Occipital lobe (tissue), 3 donors: ENCODE measurements at places on chromosomes 6 and 20. TPM values are rescaled to one million over a fixed set of nuclear protein-coding genes. Genes with fewer than 3 reads are reported as not detected.

GRCh38 chr6:8860671-8861070 is 425.3 kb upstream of the SLC35B3 start:
- DNase-seq, result no peak

- no peak for DNase-seq
Observed at GRCh38 chr6:34953061-34954025, 64.3 kb downstream of the ANKS1A start.

GRCh38 chr20:54573838-54574237 is 98.4 kb downstream of the DOK5 start:
- peak; percentile 4 for DNase-seq

DNA sequence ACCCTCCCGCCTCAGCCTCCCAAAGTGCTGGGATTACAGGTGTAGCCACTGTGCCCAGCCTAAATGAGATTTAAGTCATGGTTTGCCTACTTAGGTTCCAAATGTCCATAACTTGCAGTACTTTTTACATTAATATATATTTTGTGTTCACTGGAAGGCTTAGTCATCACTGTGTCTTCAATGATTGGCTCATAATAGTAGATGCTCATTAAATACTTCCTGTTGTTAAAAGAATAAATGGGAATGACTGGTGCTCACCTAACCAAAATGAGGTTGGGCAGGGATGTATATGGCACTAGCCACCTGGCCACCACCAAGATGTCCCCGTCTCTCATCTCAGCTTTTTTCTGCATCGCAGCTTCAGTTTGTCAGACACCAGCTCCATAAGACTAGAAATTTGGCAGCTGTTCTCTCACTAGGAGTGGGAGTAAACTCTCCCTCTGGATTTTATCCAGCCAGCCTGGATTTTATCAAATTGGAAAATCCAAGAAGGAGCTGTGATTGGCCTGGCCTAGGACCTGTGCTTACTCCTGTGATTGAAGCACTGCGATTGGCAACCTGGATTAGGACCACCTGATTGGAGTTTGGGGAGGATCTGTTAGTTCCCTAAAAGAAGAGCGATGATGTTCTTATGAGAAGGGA is 1.1 kb upstream of the GLO1 start:
- DNase-seq, result no peak

DNA sequence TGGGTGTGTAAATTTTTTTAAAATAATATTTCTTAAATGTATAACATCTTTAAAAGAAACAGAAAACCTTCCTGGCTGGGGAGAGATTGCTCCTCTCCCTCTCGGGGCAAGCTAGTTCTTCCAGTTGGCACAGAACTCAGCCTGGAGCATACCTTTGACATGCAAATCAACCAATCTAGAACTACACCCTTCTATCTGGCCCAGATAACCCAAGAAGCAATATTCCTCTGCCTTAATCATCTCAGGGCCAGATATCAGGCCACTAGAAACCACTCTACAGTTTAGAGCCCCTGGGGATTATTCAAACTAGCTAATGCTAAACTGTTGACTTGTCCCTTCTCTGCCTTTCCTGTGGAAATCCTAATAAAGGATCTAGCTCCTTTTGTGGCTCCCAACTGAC is 33.9 kb downstream of the CYP39A1 start:
- DNase-seq, result no peak

The CENPQ gene
- total RNA-seq, result 5.6 TPM

DNA sequence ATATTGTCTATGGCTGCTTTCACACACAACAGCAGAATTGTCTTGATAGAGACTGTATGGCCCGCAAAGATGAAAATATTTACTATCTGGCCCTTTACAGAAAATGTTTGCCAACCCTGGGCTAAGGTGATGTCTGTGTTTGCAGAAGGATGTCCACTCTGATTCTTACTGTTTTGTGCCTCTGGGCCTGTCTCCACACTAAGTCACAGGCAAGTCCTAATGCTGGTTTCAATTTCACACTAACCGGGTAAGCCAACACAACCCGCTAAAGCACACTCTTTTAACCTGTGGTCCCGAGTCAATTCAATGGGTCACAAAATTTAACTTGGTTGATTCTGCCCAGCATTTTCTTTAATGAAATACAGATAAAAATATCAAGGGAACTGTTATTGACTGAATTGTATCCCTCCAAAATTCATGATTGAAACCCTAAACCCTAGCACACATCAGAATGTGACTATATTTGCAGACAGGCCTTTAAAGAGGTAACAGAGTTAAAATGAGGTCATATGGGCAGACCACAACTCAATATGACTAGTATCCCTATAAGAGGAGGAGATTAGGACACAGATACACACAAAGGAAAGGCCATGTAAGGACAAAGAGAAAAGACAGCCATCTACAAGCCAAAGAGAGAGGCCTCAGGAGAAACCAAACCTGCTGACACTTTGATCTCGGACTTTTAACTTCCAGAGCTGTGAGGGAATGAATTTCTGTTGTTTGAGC is 78.4 kb downstream of the FYN start:
- DNase-seq, result no peak

GRCh38 chr6:15739353-15739752 is 76.5 kb upstream of the DTNBP1 start:
- DNase-seq, result no peak

GRCh38 chr20:46021361-46022359 is 7.4 kb upstream of the SLC12A5 start:
- DNase-seq, result peak; percentile 26

DNA sequence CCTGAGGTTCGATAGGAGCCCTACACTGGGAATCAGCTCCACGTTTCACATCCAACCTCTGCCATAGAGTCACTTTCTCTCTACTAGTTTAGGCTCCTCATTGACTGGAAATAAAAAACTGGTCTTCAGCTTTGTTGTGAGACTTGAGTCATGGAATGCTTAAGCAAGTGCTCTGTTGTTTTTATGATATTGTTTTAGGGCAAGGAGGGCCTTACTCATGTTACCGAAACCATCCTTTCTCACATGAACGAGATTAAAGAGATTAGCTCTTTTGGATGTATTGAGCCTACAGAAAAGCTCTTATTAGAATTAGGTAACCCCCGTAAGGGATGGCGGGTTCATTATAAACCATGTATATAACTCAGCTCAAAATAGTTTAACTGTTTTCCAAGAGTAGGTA is 6.9 kb upstream of the MOCS1 start:
- DNase-seq, result no peak

GRCh38 chr6:125154761-125155135 is 1.2 kb downstream of the TPD52L1 start:
- DNase-seq, result no peak

GRCh38 chr20:58224097-58224496 is 4.4 kb downstream of the ANKRD60 start:
- no peak for DNase-seq

DNA sequence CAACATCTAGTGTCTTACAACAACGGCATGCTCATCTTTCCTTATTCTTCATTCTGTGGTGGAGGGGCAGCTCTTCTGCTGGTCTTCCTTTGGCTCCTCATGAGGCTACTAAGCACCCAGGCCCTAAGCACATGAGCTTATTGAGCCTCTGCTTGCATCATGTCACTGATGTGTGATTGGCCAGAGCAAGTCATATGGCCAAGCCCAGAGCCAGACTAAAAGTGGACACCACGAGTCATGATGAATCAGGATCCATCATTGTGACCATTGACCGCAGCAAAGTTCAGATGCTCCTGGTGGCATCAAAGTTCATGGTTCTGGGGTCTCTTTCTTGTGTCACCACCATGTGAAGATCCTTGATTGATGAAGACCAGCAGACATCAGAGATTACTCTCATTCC is 192.0 kb upstream of the FOXA2 start:
- DNase-seq, result no peak

The PRSS16 gene
- not detected for total RNA-seq

The NKX2-4 gene
- total RNA-seq, result not detected

- no peak for DNase-seq
Observed at GRCh38 chr6:37974943-37975342, 155.4 kb downstream of the ZFAND3 start.

- no peak for DNase-seq
Observed at GRCh38 chr6:165013701-165014100, 295.7 kb downstream of the C6orf118 start.

The HLA-DRA gene
- total RNA-seq, result 3.9 TPM

The SUN5 gene
- not detected for total RNA-seq

DNA sequence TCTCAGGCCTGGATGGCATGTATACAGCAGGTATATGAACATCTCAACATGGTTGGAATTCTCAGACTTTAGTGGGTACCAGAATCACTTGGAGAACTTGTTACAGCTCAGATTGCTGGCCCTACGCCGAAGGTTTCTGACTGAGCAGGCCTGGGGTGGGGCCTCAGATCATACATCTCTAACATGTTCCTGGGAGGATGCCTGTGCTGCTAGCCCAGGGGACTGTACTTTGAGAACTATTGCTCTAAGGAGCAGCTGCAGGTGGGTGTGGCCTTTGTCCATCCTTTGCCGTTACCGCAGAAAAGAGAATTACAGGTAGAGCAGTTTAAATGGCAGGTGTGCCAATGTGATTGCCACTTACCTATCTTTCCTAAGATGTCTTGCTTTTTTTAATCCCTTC is 310.5 kb upstream of the JAG1 start:
- no peak for DNase-seq

The MLN gene
- not detected for total RNA-seq

- DNase-seq, result no peak
Observed at GRCh38 chr6:85672050-85672449, 29.4 kb upstream of the SYNCRIP start.

The SEMG1 gene
- not detected for total RNA-seq
